ENCODE measurements at places on chromosomes 3 and 15. TPM values are rescaled to one million over a fixed set of nuclear protein-coding genes. Genes with fewer than 3 reads are reported as not detected.

- H3K4me3 ChIP-seq, result no peak overlapping the region
- H3K4me1 ChIP-seq, result peaks cover 9% of the 10 kb centered on the region
- no peaks in the 10 kb centered on the region for H3K27me3 ChIP-seq
- no peak overlapping the region for H3K27ac ChIP-seq
- no peaks in the 10 kb centered on the region for H3K36me3 ChIP-seq
- DNase-seq, result peak; percentile 49
Measured at GRCh38 chr15:45268135-45268534, 16.1 kb downstream of the SLC28A2 start.

DNA sequence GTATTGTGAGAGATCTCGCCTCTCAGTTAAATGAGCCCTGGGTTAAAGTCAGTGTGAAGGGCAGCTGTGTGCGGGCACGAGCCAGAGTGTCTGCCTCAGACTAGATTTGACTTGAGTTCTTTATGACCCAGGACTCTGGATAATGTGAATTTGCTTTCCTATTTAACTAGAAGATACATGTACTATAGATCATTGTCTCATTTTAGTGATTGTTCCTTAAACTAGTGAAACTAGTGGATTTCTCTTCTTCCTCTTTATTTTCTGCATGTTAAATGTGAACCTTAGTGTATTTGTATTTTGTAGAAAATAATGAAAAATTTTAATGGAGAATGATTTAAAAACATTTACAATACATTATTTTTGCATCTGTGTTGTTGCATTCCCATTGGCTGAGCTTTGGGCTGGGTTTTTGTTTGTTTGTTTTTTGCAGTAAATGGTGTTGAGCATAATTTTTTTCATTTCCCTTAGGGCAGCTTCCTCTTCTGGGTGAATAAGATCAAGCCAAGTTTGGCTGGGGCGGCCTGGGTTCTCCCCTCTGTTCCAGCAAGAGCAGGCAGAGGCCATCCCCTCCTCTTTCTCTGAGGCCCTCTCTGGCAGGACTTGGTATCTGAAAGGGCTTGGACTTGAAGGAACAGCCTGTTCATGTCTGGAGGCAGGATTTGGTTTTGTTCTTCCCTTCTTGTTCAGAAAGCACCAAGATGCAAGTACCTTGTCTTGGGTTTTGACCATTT lies 15.0 kb downstream of the GCSAM start:
- no peaks in the 10 kb centered on the region for H3K27me3 ChIP-seq
- DNase-seq, result no peak
- peaks cover 6% of the 10 kb centered on the region for H3K36me3 ChIP-seq
- peaks cover 7% of the 10 kb centered on the region for H3K4me1 ChIP-seq
- no peak overlapping the region for H3K4me3 ChIP-seq

The FRMD5 gene
- 17.4 TPM for total RNA-seq

GRCh38 chr3:24047513-24047912 lies 102.4 kb downstream of the NR1D2 start:
- no peak for DNase-seq
- H3K4me3 ChIP-seq, result no peak overlapping the region
- no peak overlapping the region for H3K27ac ChIP-seq

GRCh38 chr3:142237891-142238290 lies 12.5 kb upstream of the GK5 start:
- H3K4me3 ChIP-seq, result no peak overlapping the region
- H3K4me1 ChIP-seq, result no peaks in the 10 kb centered on the region
- no peak for DNase-seq
- no peaks in the 10 kb centered on the region for H3K27me3 ChIP-seq
- no peaks in the 10 kb centered on the region for H3K36me3 ChIP-seq

GRCh38 chr3:45398178-45398577 lies 9.8 kb downstream of the LARS2 start:
- H3K27me3 ChIP-seq, result no peaks in the 10 kb centered on the region
- H3K36me3 ChIP-seq, result no peaks in the 10 kb centered on the region
- DNase-seq, result no peak
- H3K27ac ChIP-seq, result no peak overlapping the region
